Breast epithelium (tissue), 4 donors: ENCODE measurements at places on chromosomes 7 and 10.

GRCh38 chr10:74987339-74988053, 124.0 kb upstream of the SAMD8 start:
- no peaks in the 10 kb centered on the region for H3K27me3 ChIP-seq
- no peak overlapping the region for H3K4me3 ChIP-seq
- no peak for DNase-seq
- H3K27ac ChIP-seq = no peak overlapping the region

GRCh38 chr10:78382772-78383171, 349.1 kb downstream of the RPS24 start:
- H3K4me1 ChIP-seq = no peaks in the 10 kb centered on the region
- DNase-seq = no peak
- H3K27me3 ChIP-seq = no peaks in the 10 kb centered on the region
- no peak overlapping the region for H3K4me3 ChIP-seq
- H3K36me3 ChIP-seq = no peaks in the 10 kb centered on the region

DNA sequence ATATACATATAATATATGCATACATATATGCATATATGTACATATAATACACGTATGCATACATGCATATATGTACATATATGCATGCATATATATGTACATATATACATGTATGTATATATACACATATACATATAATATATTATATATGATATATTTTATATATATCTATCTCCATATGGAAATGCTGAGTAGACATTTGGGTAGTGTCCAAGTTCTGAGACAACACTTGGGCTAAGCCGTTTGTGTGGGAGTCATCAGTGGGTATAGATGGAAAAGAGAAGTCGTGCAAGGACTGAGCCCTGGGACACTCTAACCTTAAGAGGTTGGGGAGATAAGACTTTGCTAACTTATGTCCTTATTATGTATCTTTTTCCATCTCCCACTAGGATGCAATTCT, 165.2 kb upstream of the PODXL start:
- no peak for DNase-seq
- H3K36me3 ChIP-seq = no peaks in the 10 kb centered on the region
- no peak overlapping the region for H3K27ac ChIP-seq
- H3K27me3 ChIP-seq = no peaks in the 10 kb centered on the region
- no peak overlapping the region for H3K4me3 ChIP-seq

DNA sequence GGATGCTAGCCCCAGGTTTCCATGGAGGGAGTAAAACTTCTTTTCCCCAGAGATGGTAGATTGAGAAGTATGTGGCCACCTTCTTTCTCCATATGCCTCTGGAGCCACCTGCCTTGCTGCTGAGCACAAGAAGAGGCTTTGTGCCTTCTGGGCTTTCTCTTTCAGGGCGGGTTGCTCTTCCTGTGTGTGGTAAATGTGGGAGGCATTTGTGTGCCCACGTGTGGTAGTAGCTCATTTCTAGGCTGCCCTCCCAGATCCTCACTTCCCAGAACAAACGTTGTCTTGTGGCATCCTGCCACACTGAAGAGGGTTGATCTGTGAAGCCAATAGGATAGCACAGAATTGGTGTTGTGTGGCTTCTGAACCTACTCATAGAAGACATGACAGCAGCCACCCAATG, 342.0 kb upstream of the PODXL start:
- H3K4me1 ChIP-seq = no peaks in the 10 kb centered on the region
- H3K27ac ChIP-seq = no peak overlapping the region
- H3K27me3 ChIP-seq = no peaks in the 10 kb centered on the region
- no peak for DNase-seq
- no peaks in the 10 kb centered on the region for H3K36me3 ChIP-seq

DNA sequence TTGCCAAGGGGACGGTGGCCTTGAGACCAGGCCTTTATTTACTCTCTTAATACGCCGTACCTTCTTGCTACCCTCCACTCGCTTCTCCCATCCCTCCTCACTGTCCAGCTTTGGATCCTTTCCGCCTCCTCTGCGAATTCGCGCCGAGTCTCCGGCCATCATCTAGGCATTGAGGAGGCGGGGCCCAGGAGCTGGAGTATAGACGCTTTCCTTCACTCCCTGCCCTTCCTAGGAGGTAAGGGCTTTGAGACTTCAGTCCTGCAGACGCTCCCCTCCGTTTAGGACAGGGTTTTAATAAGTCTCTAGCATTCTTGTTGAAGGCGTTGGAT, 538 bp downstream of the TFAM start:
- peak overlapping the region; percentile 87 for H3K4me3 ChIP-seq
- H3K27me3 ChIP-seq = no peaks in the 10 kb centered on the region
- H3K4me1 ChIP-seq = no peaks in the 10 kb centered on the region
- peaks cover 14% of the 10 kb centered on the region for H3K36me3 ChIP-seq

DNA sequence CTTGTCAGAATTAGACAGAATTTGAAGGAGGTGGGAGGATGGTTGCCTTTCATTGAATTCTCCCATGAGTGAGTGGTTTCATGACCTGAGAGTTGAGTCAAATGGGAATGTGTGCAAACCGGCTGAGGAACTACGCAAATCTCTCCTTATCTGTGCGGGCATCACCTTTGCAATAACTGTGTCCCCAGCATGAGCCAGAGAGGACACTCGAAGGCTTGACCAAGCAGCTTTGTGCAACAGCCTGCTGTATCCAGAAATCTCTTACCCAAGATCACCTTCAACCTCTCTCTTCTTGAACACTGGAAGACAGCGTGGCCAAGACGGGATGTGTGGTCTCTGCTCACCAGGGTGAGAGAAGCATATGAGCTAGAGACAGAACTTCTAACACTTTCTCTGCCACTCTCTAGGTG, 93.8 kb upstream of the IKZF1 start:
- no peaks in the 10 kb centered on the region for H3K4me1 ChIP-seq
- H3K36me3 ChIP-seq = no peaks in the 10 kb centered on the region
- H3K27me3 ChIP-seq = no peaks in the 10 kb centered on the region
- DNase-seq = no peak
- H3K4me3 ChIP-seq = no peak overlapping the region

DNA sequence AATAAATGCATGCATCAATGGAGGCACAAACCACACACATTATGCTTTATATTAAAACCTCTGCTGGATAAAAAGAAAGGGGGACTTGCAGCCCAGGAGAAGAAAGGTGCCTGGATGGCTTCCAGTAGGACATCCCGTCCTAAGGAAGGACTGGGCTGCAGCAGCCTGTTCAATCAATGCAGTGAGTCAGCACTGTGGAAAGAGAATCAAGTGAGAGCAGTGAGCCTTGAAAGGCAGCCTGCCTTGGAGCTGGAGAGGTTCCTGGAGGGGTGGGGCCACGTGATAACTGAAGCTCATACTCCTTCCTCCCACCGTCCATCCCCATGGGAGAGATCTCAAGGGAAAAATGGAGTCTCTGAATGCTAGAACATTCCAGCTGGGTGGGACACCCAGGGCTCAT, 501.2 kb downstream of the ADRA2A start:
- no peak for DNase-seq
- H3K27ac ChIP-seq = no peak overlapping the region
- H3K36me3 ChIP-seq = no peaks in the 10 kb centered on the region
- H3K4me1 ChIP-seq = no peaks in the 10 kb centered on the region

- no peak for DNase-seq
- peak overlapping the region; percentile 3 for H3K27ac ChIP-seq
- no peaks in the 10 kb centered on the region for H3K36me3 ChIP-seq
Observed at GRCh38 chr10:32982911-32983909, 25.2 kb upstream of the ITGB1 start.

GRCh38 chr10:124213899-124214510, 120.6 kb upstream of the CHST15 start:
- no peak overlapping the region for H3K27ac ChIP-seq
- no peaks in the 10 kb centered on the region for H3K36me3 ChIP-seq

GRCh38 chr10:22723343-22723779, 9.0 kb upstream of the PIP4K2A start:
- H3K36me3 ChIP-seq = no peaks in the 10 kb centered on the region
- no peaks in the 10 kb centered on the region for H3K27me3 ChIP-seq
- no peak for DNase-seq
- no peaks in the 10 kb centered on the region for H3K4me1 ChIP-seq
- H3K4me3 ChIP-seq = no peak overlapping the region
- H3K27ac ChIP-seq = no peak overlapping the region

DNA sequence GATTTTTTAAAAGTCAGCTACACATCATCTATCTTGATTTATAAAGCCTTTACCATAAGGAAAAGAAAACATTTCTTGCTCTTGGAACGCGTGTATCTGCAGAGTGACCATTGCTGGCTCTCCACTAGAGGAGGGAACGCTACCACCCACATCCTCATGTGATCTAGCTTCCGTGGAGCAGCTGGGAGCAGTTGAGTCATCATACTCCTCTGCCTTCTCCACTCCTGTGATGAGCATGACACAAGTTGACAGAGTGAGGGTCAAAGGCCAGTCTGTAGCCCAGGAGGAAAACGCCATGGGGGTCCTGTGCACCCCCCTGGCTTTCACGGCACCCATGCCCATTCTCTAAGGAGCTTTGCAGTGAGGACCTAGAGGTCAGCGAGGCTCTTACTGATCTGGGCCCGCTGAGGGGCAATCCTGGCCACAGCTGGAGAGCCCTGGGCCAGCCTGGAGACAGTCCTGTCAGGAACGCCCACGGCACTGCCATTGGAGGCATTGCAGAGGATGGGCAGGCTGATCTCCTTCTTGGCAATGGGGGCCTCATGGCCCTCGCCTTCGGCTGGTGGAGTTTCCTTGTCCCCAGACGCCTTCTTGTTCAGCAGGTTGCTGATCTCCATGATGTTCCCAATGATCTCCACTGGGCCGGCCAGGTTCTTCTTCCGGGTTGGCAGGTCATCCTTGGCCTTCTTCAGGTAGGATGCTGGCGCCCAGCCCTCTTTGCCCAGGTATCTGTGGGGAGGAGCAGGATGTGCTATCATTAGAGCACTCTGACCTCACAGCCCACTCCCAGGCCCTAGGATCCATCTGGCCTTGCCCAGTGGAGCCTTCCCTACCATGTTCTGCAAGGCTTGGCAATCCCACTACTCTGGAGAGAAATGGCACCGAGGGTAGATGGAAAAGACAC, 119.2 kb downstream of the NEURL1 start:
- peak overlapping the region; percentile 72 for H3K27ac ChIP-seq
- no peak for DNase-seq
- H3K4me1 ChIP-seq = peaks cover 6% of the 10 kb centered on the region
- no peaks in the 10 kb centered on the region for H3K27me3 ChIP-seq
- no peaks in the 10 kb centered on the region for H3K36me3 ChIP-seq

DNA sequence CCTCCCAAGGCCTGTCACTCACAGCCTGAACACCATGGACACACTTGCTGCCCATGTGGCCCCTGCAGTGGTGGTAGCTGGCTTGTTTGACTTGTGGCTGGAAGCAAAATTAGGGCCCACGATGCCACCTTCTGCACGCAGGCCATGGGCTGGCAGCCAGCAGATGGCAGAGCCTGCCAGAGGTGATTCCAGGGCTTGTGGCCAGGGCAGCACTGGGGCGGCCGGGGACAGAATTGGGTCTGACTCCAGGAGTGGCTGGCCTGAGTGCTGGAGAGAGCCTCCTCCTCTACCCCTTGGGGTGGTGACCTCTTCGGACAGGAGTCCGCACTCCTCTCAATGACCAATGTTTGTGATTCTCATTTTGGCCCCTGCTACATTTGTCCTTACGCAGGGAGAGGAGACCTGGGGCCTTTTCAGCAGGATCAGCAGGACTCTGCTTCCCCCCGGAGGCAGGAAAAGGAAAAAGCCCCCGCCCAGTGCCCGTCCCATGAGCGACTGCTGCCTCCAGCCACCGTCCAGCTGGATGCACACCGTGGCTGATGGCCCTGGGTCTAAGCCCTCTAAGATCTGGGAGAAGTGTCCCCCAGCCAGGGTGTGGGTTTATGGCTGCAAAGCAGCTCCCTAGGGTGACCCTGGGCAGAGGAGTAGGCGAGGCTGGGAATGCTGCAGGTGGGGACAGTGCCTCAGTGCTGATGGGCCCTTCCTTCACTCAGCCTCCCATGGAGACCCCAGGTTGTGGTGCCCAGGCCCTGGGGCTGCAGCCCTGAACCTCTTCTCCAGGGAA, 26.5 kb downstream of the DNAJB12 start:
- no peaks in the 10 kb centered on the region for H3K36me3 ChIP-seq
- no peak for DNase-seq
- peak overlapping the region; percentile 78 for H3K27ac ChIP-seq
- H3K27me3 ChIP-seq = no peaks in the 10 kb centered on the region
- peaks cover 38% of the 10 kb centered on the region for H3K4me1 ChIP-seq
- no peak overlapping the region for H3K4me3 ChIP-seq

- no peak overlapping the region for H3K27ac ChIP-seq
- H3K4me3 ChIP-seq = no peak overlapping the region
- no peaks in the 10 kb centered on the region for H3K27me3 ChIP-seq
- no peaks in the 10 kb centered on the region for H3K4me1 ChIP-seq
- H3K36me3 ChIP-seq = no peaks in the 10 kb centered on the region
- DNase-seq = no peak
Observed at GRCh38 chr10:14798636-14799035, 23.9 kb upstream of the FAM107B start.

DNA sequence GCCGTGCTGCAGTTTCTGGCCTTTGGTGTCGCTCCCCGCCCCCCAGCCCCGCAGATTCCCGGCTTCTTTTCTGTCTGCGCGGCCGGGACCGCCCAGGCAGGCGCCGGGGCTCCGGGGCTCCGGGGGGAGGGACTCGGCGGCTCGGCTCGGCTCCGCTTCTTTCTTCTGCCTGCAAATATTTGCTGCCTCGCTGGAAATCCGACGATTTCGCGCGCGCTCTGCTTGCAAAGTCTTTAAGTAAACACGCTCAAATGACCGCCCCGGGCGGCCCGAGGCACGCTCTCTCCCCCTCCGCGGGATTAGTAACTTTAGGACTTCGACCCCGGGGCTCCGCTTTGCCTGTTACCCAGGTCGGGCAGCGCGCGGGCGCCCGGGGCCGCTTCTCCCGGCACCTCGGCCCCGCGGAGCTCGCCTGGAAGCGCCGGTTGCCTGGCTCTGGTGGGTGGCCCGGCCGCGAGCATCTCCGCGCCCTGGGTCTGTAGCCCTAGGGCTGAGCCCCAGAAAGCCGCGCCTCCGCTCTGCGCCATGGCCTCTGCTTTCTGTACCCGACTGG, 3.9 kb upstream of the GATA3 start:
- no peaks in the 10 kb centered on the region for H3K4me1 ChIP-seq
- H3K27ac ChIP-seq = peak overlapping the region; percentile 96
- no peak for DNase-seq
- peak overlapping the region; percentile 20 for H3K4me3 ChIP-seq
- H3K27me3 ChIP-seq = no peaks in the 10 kb centered on the region

DNA sequence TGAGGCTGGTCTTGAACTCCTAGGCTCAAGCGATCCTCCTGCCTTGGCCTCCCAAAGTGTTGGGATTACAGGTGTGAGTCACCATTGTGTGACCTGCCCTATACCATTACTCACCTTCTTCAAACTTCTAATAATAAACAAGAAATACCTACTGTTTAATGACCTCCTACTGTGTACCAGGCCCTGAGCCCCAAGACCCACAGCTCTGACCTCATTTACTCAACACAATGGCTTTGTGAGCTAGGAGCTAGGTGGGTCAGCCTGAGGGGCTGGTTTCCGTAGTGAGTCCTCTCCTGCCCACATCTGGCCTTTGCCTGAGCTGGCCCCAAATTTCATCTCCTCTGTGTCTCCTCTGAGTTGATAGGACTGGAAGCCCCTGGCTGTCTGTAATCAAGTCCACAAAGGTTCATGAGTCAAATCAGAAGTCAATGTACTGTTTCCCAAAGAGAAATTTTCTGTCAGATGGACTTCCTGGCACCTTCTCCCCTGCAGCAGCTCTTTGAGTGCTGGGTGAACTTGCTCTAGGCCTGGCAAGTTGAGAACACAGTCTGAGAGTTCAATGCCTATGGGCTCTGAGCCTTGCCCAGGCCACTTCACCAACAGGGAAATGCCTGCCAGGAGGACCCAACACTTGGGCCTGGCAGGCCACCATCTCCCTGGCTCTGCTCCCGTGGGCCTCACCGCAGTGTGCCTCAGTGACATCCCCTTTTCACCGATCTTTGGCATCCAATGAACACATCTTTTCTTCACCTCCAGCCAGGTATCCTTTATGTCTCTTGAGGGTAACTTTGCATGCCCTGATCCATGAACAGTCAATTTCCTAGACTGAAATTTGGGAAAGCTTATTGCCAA, 24.0 kb downstream of the NEURL1 start:
- DNase-seq = no peak
- no peak overlapping the region for H3K4me3 ChIP-seq
- H3K27me3 ChIP-seq = no peaks in the 10 kb centered on the region
- H3K4me1 ChIP-seq = no peaks in the 10 kb centered on the region
